Endothelial cell of umbilical vein (primary cell): ENCODE measurements at places on chromosomes 6 and 20. TPM values are rescaled to one million over a fixed set of nuclear protein-coding genes. Genes with fewer than 3 reads are reported as not detected.

DNA sequence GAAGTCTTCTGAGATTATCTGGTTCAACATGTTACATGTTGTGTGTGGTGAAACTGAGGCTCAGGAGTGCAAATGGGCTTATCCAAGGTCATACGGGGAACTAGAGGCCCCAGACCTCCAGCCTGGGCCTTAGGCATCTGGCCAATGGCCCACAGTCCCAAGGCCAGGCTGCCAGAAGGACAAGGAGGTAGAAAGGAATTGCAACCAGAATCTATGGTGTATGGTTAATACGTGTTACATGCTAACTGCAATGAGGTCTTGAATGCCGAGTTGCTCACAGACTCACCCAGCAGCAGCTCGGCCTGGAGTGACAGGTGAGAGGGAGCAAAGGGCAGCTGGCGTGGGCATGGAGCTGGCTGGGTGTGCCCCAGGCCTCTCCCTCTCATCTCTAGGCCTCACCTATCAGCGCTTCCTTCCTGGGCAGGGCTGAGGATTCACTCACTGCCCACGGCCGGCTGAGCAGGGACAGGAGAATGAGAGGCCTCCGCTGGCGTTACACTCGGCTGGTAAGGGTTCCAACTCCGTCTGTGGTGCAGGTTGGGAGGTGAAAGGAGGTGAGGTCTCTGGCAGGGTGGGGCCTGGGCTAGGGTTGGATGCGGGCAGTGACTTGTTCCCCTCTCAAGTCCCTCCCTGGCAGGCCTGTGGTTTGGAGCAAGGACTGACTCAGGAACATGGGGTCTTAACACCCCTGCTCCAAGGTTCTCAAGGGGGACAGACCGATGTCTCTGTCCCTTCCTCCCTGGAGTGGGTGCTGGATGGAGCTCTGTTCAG is at the start of gene TLDC2:
TLDC2 (plus strand) TSS at position 437 of the 771 bp plus-strand sequence; CDS start at position 474, 37 bp downstream.
- no peak for DNase-seq

GRCh38 chr6:4224067-4224978 is 88.9 kb upstream of the ECI2 start:
- DNase-seq: no peak

GRCh38 chr6:138685781-138686180 is 87.8 kb upstream of the CCDC28A start:
- no peak for DNase-seq

DNA sequence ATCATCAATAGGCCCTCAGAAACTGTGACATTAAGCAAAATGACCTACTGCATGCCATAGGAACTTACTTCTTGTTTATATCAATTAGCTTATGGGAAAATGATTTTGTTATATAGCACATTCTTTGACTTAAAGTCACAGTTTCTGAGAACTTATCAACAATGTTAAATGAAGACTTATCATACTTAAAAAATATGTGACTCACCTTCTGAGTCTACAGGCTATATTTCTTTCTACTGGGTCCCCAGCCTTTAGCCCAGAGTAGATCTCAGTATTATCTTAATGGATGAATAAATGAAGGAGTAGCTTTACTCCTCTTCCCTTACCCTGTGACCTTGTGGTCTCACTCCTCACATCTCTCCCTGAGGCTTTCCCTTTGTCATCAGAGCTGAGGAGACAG is 180.2 kb downstream of the MAFB start:
- DNase-seq: no peak

Gene TFAP2A
- total RNA-seq: not detected in 2 replicates

DNA sequence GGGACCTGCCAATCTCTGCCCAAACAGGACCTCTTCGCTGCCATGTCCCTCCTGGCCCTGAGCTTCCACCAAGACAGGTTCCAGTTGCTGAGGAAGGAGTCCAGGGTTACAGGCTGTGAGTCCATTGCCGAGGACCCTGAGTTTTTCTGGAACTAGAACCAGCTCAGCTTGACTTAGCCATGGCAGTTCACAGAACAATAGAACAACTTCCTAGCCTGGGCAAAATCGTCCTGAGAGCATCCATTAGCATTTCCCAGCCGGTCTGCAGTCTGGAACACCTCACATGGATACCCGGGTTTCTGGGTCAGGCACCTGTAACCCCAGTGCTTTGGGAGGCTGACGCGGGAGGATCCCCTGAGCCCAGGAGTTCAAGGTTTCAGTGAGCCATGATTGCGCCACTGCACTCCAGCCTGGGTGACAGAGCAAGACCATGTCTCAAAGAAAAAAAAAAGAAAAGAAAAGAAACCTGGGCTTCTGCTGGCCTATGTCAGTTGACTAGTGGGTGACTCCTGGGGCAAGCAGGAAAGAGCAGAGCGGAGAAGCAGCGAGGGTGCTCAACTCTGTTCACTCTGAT is 90.3 kb downstream of the TCP11 start:
- DNase-seq: no peak

DNA sequence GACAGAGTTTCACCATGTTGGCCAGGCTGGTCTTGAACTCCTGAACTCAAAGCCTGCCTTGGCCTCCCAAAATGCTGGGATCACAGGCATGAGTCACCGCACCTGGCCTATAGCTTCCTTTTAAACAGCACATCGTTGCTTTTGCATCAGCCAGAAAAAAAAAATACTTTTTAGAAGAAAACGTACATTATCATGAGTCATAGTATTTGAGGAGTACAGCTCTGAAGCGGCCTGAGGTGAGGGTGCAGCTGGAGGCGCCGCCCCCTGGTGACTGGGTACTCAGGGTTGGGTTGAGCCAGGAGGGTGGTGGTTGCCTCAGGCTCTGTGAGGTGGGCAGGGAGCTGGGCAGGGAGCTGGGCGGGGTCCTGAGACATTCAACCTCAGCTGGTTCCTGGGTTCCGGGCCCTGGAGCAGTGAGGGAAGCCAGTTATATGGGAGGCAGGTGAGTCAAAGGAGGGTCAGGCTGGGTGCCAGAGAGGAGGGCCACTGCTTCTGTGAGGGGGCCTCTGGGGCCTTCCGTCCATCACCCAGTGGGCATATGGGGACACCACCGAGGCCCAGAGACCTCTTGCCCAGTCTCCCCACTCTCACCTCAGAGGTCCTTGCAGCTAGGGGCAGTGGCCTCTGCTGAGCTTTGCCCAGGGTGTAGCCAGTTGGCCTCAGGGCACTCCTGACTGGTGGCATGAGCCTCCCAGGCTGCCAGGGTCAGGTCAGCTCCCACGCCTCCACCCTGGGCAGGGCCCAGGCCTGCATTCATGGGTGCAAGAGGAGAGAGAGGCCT is 11.7 kb upstream of the ID1 start:
- peak; percentile 25 for DNase-seq

- DNase-seq: no peak
Observed at GRCh38 chr6:112253498-112253840, 898 bp downstream of the LAMA4 start.
